ENCODE measurements at places on chromosomes 1 and 21.
A peak's percentile ranks its signal among the peaks of the same experiment; 100 is the strongest.

- no peak for DNase-seq
These were observed 76.2 kb downstream of the NFIA start for GRCh38 chr1:61158591-61158990.

- peak; percentile 79 for DNase-seq
These were observed 88.1 kb downstream of the CCDC30 start for GRCh38 chr1:42551180-42551579.

GRCh38 chr1:205523891-205524793 is 19.7 kb downstream of the CDK18 start:
- peak; percentile 62 for DNase-seq

GRCh38 chr1:117375327-117375726 is 8.1 kb downstream of the MAN1A2 start:
- no peak for DNase-seq

DNA sequence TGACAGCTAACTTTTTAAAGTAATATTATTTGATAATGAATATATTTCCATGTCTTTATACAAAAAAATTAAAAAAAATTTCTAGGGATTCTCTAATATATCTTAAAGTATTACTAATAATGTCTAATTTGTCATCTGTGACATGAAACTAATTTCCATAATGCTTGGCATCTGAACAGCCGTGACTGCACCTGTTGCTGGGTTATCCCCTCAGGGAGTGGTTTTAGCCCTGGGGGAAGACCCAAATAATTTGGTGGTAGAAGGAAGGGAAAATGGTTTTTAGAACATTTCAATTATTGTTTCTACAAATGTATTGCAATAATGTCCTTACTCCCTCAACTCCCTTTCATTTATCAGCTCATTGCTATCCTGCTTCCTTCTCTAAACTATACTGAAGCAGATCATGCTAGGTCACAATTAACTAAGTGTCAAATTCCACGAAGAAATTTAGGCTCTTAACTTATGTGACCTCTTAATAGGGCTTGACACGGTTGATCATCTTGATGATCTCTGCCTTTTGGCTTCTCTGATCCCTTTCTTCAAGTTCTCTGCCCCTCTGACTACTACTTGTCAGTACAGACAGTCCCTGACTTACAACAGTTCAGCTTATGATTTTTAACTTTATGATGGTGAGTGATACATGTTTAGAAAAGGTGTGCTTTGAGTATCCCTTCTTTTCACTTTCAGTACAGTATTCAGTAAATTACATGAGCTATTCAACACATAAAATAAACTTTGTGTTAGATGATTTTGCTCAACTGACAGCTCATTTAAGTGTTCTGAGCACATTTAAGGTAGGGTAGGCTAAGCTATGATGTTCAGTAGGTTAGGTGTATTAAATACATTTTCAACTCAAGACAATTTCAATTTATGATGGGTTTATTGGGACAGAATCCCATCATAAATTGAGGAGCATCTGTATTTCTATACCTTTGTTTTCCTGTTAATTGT is 26.4 kb upstream of the DPH5 start:
- DNase-seq, result no peak

DNA sequence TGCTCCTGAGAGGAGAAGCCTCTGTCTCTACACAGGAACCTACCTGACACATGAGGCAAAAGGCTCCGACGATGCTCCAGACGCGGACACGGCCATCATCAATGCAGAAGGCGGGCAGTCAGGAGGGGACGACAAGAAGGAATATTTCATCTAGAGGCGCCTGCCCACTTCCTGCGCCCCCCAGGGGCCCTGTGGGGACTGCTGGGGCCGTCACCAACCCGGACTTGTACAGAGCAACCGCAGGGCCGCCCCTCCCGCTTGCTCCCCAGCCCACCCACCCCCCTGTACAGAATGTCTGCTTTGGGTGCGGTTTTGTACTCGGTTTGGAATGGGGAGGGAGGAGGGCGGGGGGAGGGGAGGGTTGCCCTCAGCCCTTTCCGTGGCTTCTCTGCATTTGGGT is 3.9 kb upstream of the ACKR1 start:
- DNase-seq, result no peak

DNA sequence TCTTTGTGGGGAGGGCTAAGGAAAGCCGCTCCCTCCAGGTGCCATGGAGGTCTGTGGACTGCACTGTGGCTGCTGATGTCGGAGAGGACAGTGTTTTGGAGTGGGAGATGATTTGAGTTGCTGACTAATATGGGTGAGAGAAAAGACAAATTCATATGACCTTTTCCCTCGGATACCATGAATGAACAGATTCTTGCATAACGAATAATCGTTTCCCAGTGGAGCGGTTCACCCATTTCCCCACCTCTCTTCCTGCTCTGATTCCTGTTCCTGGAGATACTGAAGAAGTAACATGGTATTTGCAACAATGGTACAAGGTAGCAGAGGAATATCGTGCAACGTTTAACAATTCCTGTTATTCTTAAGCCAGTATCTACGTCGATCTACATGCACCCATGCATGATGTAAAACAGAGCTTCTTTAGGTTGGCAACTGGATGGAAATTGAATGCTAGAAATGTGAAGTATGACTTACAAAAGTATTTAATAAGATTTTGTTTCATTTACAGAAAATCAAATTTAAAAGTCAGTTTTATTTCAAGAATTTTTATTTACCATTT is 227.1 kb downstream of the TOMM20 start:
- DNase-seq, result no peak

DNA sequence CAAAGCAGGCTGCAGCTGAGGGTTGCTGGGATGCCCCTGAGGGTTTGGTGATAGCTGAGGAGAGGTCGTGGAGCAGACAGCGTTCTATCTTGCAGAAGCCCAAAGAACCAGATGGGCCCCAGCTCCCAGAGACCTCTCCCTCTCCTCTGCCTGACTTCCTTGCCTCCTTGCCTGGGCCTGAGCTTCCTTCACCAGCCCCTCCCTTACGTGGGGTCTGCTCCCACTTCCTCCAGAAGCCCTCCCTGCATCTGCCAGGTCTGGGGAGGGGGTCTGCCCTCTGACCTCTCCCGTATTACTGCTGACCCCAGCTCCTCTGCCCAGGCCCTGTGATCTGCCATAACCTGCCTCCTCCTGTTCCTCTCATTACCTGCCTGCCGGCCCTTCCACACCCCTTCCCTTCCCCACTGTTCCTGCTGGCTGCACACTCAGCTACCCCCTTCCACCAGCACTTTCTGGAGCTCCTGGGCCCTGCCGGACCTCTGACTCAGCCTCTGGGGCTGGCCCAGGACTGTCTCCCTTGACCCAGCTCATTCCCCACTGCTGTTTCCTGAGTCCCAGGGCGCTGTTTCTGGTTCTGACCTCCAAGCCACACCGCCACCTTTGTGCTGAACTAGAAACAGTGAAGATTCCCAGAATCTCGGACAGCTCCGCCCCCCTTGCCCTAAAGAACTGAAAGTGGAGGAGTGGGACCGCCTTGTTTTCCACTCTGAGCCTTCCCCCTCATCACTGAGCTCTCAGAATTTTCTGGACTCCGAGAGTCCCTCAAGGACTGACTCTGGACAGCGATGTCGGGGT is 237.7 kb upstream of the C1orf174 start:
- DNase-seq, result no peak

DNA sequence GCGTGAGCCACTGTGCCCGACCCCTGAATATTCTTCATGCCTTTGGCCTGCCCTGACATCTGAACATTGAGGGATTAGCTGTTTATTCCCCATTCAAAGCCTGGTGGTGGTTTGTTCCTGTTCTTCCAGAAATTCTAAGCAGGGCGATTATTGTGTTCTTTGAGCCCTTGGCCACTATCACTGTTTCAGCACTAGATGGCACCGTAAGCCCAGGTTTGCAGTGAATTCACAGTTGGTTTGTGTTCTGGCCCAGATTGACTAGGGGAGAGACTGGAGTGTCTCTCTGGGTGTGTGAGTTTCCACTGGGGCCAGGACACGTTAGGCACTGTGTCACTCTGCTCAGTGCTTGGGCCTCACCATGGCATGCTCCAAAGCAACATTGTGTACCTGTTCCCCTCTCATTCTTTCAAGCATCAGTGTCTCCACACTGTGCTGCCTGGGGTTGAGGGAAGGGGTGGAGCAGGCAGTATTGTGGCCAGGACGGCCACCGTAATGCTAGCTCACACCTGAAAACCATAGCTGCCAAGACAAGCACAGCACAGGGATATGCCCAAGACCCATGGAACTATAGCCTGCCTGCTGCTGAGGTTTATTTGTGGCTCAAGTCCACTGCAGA is 52.7 kb downstream of the PKN2 start:
- peak; percentile 69 for DNase-seq

GRCh38 chr1:51559064-51559500 is 40.0 kb upstream of the EPS15 start:
- DNase-seq, result no peak

DNA sequence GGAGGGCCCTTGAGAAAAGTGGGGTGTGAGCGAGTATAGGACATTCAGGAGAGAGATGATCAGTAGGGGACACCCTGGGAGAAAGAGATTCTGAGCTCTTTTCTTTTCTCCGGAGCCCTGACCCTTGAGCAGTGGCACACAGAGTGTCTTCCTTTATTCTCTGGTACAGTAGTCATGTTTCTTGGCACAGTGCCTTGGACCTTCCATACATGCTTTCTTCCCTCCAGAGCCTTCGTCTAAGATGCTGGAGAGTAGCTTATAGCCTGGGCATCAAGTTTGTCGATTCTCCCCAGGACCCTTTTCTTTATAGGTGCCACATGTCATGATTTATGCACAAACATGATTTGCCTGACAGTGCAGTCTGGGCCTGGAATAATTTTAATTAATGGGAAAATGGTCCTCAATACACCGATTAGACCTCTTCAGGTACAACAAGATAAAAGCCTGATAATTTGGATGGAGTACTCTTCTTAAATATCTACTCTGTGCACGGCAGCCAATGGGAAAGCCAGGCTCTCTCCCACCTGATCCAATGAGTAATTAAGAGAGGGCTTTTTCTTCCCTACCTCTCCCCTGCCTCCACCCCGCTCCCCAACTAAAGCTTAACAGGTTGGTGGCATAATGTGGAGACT is at the start of gene TBX19:
TBX19 (plus strand) TSS at position 582 of the 632 bp plus-strand sequence. CDS start 214 bp downstream, outside the sequence.
- no peak for DNase-seq

DNA sequence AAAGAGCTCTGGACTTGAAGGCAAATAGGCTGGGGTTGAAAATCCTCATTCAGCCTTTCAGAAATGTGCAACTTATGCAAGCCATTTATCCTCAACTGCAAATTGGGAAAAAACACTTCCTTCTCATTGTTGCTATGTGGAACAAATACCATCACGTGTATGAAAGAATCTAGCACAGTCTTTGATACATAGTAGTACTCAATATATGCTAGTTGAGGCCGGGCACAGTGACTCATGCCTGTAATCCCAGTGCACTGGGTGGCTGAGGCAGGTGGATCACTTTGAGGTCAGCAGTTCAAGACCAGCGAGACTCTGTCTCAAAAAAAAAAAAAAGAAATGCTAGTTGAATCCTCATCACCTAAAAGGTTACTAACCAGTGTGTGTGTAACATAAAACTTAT is 8.2 kb downstream of the PI4KB start:
- no peak for DNase-seq

- no peak for DNase-seq
These were observed 80.2 kb upstream of the ACTL8 start for GRCh38 chr1:17674726-17675500.

- no peak for DNase-seq
These were observed 91.7 kb downstream of the LIPI start for GRCh38 chr21:14119038-14119437.

DNA sequence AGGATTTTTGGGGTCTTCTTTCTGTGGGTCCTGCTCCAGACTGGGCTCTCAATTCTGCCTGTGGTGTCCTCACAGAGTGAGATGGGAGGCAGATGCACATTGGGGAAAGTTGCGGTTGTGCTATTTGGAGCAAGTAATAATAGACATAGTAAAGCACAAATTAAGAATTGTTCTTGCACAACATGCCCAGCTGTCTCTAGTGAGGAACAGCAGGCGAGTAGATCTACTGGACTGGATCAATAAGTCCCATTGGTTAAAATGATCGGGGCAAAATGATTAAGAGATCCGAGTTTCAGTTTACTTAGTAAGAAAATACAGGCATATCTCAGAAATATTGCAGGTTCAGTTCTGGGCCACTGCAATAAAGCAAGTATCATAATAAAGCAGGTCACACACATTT is 448.3 kb upstream of the PROX1 start:
- DNase-seq, result no peak

DNA sequence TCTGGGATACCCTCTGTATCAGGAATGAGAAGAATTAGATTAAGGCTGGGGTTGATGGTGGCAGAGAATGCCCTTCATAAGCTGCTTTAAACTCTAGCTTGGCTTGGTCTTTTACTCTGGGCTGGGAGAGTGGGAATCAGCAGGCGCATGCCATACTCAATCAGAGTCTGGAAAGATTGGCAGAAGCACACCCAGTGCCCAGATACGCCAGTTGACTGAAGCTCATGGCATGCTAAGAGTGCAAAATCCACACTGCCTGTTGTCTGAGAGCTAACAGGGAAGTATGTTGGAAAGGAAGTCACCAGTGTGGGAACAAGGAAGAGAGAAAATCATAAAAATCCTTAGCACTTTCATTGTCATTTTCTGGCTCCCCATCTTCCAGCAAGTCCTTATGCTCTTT is 53.0 kb downstream of the HMCN1 start:
- no peak for DNase-seq

DNA sequence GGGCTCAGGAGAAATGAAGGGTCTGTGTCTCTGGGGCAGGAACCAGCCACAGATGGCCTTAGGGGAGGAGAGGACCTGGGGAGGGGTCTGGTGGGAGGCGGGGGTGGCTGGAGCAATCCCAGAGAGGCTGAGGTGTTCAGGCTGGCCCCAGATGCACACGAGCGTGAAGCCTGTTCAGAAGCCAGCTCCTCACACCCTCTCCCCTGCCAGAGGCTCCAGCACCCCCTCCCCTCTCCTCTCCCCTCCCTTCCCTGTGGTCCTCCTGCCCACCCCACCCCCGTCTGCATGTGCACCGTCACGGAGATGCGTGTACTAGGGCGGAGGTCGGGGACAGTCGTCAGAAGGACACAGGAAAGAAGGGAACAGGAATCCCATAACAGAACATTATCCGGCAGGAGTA is 115.0 kb upstream of the COL6A1 start:
- no peak for DNase-seq

DNA sequence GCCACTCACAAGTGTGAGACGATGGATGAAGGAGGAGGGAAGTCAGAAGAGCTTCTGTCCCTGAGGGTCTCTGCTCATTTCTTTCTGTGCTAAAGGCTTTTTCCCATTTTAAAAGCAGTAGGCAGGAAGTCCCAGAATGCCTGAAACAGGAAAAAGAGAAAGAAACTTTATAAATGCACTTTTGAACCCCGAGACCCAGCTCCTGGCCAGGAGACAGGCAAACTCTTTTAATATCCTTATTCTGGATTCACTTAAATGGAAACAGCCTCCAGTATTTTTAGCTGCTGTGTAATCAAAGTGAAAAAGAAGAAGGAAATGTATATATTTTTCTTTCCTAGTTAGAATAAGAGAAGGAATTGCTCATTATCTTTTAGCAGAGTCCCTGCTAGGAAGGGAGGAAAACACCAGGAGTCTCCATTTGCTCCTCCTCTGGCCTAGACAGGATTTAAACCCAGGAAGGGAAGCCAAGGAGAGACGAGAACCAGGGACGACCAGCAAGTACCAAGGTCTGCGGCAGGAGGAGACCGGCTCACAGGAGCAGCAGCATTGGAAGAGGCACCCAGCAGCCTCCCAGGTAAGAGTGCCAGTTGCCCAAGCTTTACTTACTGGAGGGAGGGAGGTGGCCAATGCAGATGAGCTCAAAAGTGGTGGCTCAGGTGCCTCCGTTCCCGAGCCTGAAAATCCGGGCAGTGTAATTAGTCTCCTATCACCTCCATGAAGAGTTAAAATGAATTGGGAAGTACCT is at the start of gene TNN:
TNN (plus strand) TSS at position 472 of the 745 bp plus-strand sequence. CDS start 9,586 bp downstream, outside the sequence.
- no peak for DNase-seq

GRCh38 chr1:77541162-77541545 is 141.3 kb downstream of the ZZZ3 start:
- DNase-seq, result no peak

Data from Kasumi-1 (cell line).